ENCODE measurements at places on chromosomes 4 and X. TPM values are rescaled to one million over a fixed set of nuclear protein-coding genes. Genes with fewer than 3 reads are reported as not detected.

- H3K4me1 ChIP-seq, result peaks cover 23% of the 10 kb centered on the region
- H3K27ac ChIP-seq, result no peak overlapping the region
- peaks cover 21% of the 10 kb centered on the region for H3K36me3 ChIP-seq
Measured at GRCh38 chrX:69162361-69162865, 2.8 kb downstream of the PJA1 start.

GRCh38 chrX:44744799-44745198, 99.0 kb upstream of the DUSP21 start:
- no peaks in the 10 kb centered on the region for H3K36me3 ChIP-seq
- DNase-seq, result no peak
- H3K27me3 ChIP-seq, result no peaks in the 10 kb centered on the region
- peaks cover 4% of the 10 kb centered on the region for H3K4me1 ChIP-seq
- no peak overlapping the region for H3K27ac ChIP-seq
- H3K4me3 ChIP-seq, result no peak overlapping the region

GRCh38 chr4:1601852-1602654, 82.1 kb downstream of the FAM53A start:
- H3K4me3 ChIP-seq, result no peak overlapping the region
- H3K27me3 ChIP-seq, result peaks cover 5% of the 10 kb centered on the region
- no peak for DNase-seq
- H3K4me1 ChIP-seq, result peaks cover 5% of the 10 kb centered on the region
- H3K27ac ChIP-seq, result no peak overlapping the region

DNA sequence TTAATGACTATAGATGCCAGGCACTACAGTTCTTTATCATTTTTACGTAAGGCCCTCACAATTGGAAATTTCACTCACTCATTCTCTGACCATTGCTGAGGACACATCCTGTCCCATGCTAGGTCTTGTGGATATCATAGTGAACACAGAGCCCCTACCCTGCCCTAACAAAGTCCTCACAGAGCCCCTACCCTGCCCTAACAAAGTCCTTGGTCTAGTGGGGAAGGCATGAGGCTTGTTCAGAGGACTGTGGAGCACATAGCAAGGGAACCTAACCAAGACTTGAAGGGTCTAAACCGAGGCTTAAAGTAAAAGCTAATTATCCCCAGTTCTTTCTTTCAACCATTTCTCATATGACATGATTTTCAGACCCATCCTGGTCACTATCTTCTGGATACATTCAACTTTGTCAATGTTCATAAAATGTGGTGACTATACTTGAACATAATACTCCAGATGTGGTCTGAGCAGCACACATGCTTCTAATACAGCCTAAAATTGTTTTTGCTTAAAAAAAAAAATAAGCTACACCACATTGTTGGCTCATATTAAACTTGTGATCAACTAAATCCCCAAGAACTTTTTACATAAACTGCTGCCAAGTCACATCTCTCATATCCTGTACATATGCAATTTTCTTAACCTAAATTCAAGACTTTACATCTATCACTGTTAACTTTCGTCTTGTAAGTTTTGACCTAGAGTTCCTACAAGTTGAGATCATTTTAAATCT, 77.0 kb downstream of the GPC3 start:
- no peak overlapping the region for H3K4me3 ChIP-seq
- H3K36me3 ChIP-seq, result peaks cover 23% of the 10 kb centered on the region
- no peaks in the 10 kb centered on the region for H3K27me3 ChIP-seq

GRCh38 chr4:2788101-2788500, 4.8 kb upstream of the SH3BP2 start:
- H3K4me1 ChIP-seq, result no peaks in the 10 kb centered on the region
- no peak overlapping the region for H3K4me3 ChIP-seq
- H3K36me3 ChIP-seq, result no peaks in the 10 kb centered on the region
- H3K27ac ChIP-seq, result no peak overlapping the region

The TXK gene
- 1.3 TPM for total RNA-seq

DNA sequence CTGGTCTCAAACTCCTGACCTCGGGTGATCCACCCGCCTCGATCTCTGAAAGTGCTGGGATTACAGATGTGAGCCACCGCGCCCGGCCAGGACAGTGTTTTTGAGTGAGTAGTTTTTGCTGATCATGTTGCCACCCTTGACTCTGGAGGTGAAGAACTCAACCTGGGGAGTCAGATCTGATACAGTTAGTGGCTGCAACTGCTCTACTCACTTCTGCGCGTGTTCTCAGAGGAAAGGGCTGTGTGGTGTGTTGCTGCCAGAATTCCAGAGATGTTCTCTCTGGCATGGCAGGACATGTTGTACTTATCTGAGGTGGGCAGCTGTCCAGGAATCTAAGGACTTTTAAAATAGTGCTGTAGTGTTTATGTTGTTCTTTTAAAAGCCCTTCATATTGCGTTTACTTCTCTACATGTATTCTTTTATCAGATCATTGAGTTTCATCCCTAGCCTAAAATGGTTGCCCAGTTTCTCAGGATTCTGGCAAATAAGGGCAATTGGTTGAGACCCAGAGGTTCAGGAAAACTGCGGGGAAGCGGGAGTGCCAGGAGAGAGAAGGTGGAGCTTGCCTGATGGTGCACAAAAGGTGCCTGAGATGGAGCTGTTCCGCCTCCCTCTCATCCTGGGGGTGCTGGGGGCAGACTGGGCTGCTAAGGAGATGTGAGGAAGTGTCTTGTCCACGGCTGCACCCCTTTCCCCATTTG, 97.7 kb downstream of the ARHGAP10 start:
- no peak for DNase-seq
- no peak overlapping the region for H3K27ac ChIP-seq
- H3K4me1 ChIP-seq, result peaks cover 29% of the 10 kb centered on the region

The CLCN5 gene
- total RNA-seq, result 21.8 TPM

The CLDN22 gene
- total RNA-seq, result not detected

The LRAT gene
- 7.2 TPM for total RNA-seq

GRCh38 chrX:124113621-124114600, 152.4 kb downstream of the STAG2 start:
- no peak for DNase-seq
- H3K27me3 ChIP-seq, result no peaks in the 10 kb centered on the region
- H3K4me1 ChIP-seq, result no peaks in the 10 kb centered on the region
- H3K27ac ChIP-seq, result no peak overlapping the region

The LUZP4 gene
- not detected for total RNA-seq

GRCh38 chrX:136528645-136529315, 3.2 kb upstream of the VGLL1 start:
- no peaks in the 10 kb centered on the region for H3K4me1 ChIP-seq
- H3K4me3 ChIP-seq, result no peak overlapping the region
- H3K27ac ChIP-seq, result peak overlapping the region; percentile 53
- no peak for DNase-seq
- no peaks in the 10 kb centered on the region for H3K27me3 ChIP-seq

GRCh38 chr4:172157946-172158345, 344.7 kb downstream of the GALNTL6 start:
- H3K27ac ChIP-seq, result no peak overlapping the region
- no peaks in the 10 kb centered on the region for H3K36me3 ChIP-seq
- H3K4me3 ChIP-seq, result no peak overlapping the region
- H3K4me1 ChIP-seq, result no peaks in the 10 kb centered on the region
- no peak for DNase-seq

GRCh38 chrX:13468096-13468495, 101.3 kb upstream of the EGFL6 start:
- H3K27me3 ChIP-seq, result no peaks in the 10 kb centered on the region
- DNase-seq, result no peak
- H3K4me3 ChIP-seq, result no peak overlapping the region
- no peaks in the 10 kb centered on the region for H3K4me1 ChIP-seq
- no peak overlapping the region for H3K27ac ChIP-seq
- H3K36me3 ChIP-seq, result no peaks in the 10 kb centered on the region

DNA sequence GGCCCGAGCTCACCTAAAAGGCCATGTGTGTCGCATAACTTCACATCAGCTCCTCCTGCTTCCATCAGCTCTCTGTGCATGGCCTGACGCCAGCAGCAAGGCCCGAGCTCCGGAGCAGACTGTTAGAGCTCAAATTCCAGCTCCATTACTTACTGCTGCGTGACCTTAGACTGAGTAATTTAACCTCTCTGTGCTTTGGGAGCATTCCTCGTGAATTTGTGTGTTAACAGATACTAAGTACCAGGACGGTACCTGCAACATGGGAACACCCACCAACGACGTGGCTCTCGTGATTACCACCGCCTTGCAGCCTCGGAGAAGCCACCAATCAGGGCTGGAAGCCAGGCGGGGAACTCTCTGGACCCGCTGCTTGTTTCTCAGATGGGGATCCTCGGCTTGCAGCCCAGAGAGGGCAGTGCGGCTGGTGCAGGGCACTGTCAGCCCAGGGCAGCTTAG, 12.9 kb downstream of the LETM1 start:
- no peaks in the 10 kb centered on the region for H3K36me3 ChIP-seq
- no peaks in the 10 kb centered on the region for H3K27me3 ChIP-seq
- DNase-seq, result no peak
- H3K4me3 ChIP-seq, result no peak overlapping the region
- no peak overlapping the region for H3K27ac ChIP-seq
- H3K4me1 ChIP-seq, result no peaks in the 10 kb centered on the region

DNA sequence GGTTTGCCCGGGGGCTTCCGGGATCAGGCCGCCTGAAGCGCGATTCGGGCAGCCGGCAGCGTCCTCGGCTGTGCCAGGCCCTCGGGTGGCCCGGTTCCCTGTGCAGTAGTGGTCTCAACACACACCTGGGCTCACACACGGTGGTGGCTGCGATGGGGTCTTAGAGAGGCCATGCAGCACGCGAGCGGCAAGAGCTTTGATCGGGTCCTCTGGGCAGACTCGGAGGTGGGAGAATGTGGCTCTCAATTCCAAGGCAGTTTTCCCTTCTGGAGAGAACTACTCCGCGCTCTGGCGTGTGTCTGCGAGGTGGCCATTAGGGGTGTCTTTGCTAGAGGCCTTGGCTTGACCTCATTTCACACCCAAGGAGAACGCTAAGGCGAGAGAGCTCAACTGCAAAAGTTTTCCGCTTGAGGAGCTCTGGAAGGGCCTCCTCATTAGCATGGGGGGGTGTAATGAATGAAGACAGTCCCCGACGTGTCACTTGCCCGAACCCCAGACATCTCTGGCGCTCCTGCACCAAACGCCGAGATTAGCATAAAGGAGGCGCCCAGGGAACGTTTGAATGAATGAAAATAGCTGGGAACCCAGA, 771 bp upstream of the RBPJ start:
- peak overlapping the region; percentile 100 for H3K4me3 ChIP-seq
- peaks cover 18% of the 10 kb centered on the region for H3K4me1 ChIP-seq
- peaks cover 8% of the 10 kb centered on the region for H3K27me3 ChIP-seq
- no peak for DNase-seq

The CT45A7 gene
- not detected for total RNA-seq

The SHOX gene
- total RNA-seq, result not detected

- H3K4me3 ChIP-seq, result no peak overlapping the region
- no peak overlapping the region for H3K27ac ChIP-seq
- H3K27me3 ChIP-seq, result peaks cover 4% of the 10 kb centered on the region
- H3K36me3 ChIP-seq, result no peaks in the 10 kb centered on the region
- DNase-seq, result no peak
- H3K4me1 ChIP-seq, result peaks cover 16% of the 10 kb centered on the region
Measured at GRCh38 chr4:1200425-1201035, 28.1 kb upstream of the SPON2 start.

The LAMP2 gene
- 82.9 TPM for total RNA-seq

DNA sequence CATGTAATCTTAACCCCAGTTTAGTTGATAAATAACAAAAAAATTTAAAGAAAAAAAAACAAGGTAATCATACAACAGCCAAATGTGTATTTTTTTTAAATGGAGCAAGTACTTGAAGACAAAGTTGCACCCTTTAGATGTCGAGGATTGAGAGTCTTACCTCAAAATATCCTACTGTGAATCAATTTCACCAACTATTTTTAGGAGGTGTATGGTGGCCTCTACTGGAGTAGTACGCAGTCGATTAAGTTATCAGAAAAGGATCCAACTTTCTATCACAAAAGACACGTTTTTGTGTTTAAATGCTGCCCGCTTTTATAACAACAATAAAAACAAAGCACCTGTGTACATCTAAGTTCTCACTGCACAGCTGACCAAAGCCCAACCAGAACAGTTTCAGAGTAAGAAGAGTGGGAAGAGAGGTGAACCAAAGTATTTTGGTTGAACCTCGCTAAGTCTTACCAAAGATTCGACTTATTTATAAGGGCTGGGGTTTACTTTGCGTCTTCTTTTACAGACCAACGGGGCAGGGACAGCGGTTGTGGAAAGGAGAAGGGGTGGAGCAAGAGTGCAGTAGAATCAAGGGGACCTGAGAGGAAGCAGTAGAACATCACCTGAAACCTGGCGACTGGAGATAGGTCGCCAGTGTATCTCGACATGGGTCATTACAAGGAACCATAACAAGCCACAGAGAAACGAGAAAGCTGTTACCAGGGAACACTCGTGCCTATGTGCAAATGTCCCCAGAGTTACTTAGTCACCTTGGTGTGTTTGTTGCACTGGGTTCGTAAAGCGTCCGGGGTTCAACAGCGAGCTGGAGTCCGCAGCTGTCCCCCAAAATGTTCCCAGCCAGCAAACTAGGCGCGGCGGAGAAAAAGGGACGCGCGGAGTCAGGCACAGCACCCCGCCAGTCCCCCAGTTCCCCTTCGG, 1.1 kb downstream of the RPS6KA6 start:
- no peaks in the 10 kb centered on the region for H3K27me3 ChIP-seq
- H3K36me3 ChIP-seq, result no peaks in the 10 kb centered on the region
- no peak for DNase-seq
- H3K4me3 ChIP-seq, result peak overlapping the region; percentile 93

The SPP1 gene
- total RNA-seq, result 375 TPM

- H3K27me3 ChIP-seq, result no peaks in the 10 kb centered on the region
- H3K27ac ChIP-seq, result no peak overlapping the region
- peaks cover 17% of the 10 kb centered on the region for H3K36me3 ChIP-seq
- no peak overlapping the region for H3K4me3 ChIP-seq
Measured at GRCh38 chr4:76974150-76974549, 24.6 kb downstream of the SEPTIN11 start.

DNA sequence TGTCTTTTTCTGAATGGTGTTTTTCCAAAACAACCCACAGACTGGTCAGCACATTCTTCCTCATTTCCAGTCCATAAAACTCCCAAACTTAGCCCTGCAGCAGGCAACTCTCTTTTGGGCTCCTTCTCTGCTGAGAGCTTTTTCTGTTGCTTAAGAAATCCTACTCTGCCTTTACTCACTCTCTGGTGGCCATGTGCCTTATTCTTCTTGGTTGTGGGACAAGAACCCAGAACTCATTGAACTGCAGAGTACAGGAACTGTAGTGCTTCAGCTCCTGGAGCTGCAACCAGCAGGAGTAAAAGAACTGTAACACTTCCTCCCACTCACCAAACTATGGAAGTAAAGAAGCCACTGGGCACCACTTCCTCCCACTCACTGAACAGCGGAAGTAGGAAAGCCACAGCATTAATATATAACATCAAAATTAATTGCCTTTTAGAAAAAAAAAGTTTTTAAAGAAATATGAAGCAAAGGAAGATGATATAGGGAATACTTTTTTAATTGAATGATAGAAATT, 864.1 kb upstream of the PCDH10 start:
- no peaks in the 10 kb centered on the region for H3K27me3 ChIP-seq
- no peak overlapping the region for H3K4me3 ChIP-seq
- no peak for DNase-seq
- no peaks in the 10 kb centered on the region for H3K36me3 ChIP-seq
- H3K27ac ChIP-seq, result no peak overlapping the region

The DRD5 gene
- total RNA-seq, result not detected

Data from type B pancreatic cell (in vitro differentiated cells).